ENCODE measurements at places on chromosomes 2 and 18.

GRCh38 chr18:66560094-66560493 is 43.8 kb downstream of the CDH19 start:
- DNase-seq, result no peak

DNA sequence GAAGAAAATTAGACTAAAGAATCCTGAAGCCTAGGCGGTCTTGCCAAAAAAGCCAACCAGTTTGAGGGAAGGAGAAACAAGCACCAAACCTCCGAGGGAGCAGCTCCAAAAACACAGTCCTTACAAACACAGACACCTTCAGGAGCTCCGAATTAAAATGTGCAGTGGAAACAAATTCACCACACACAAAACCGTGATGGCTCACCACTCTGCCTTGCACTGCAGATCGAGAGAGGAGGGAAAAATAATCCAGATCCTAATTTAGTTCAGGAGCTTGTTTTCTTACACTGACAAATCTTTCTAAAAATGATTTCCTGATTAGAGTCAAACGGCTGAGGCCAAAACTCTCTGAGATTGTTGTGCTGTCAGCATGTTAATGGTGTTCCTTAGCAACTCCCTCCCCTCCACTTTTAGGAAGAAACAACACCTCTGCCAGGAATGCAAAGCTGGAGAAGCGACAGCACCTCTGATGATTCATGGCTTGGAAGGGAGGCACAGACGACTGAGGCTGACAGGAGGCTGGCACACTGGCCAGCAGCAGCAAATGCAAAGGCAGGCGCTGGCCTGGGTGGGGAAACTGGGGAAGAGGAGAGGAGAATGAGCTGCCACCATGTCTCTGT is 249.4 kb upstream of the KLHL29 start:
- DNase-seq, result no peak

GRCh38 chr2:8545695-8546611 is 135.9 kb upstream of the ID2 start:
- no peak for DNase-seq

- no peak for DNase-seq
Observed at GRCh38 chr18:27413495-27414401, 228.6 kb upstream of the CHST9 start.

- no peak for DNase-seq
Observed at GRCh38 chr2:118061135-118061955, 26.9 kb upstream of the INSIG2 start.

DNA sequence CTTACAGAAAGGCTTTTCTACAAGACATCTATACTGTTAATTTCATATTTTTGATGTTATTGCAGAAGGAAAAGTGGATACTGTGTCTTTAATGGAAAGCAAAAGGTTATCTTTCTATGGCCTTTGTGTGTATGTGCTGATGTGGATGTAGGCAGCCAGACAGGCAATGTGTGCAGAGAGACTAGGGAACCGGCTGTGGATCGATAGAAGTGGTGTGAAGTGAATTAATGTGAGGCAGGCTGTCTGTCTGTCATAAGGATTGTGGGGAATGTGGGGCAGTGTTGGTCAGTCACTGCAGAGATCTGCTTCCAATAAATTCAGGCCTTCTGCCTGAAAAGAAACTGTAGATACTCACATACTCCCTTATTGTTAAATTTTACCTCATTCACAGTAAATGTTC is 156.7 kb downstream of the WDR7 start:
- no peak for DNase-seq

DNA sequence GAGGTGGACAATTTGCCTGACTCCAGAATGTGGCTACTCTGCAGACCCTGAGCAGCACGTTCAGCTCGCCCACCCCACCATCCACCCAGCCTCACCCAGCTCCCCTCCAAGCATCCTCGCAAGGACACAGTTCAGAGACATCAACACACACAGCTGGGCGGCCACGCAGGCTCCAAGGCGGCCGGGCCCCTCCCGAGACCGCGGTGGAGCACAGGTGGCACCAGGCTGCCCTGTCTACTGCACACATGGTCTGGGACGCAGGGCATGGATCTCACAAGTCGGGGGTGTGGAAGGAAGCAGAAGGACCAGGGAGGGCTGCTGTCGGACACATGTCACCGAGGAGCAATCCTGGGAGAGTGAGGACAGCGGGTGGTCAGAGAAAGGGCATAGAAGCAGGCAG is 36.2 kb downstream of the AQP12A start:
- no peak for DNase-seq

- no peak for DNase-seq
Observed at GRCh38 chr2:200618590-200619021, 32.8 kb downstream of the AOX1 start.

GRCh38 chr2:191625016-191625415 is 52.9 kb upstream of the NABP1 start:
- DNase-seq, result no peak

GRCh38 chr2:143431316-143431715 is 302.1 kb downstream of the ARHGAP15 start:
- no peak for DNase-seq

DNA sequence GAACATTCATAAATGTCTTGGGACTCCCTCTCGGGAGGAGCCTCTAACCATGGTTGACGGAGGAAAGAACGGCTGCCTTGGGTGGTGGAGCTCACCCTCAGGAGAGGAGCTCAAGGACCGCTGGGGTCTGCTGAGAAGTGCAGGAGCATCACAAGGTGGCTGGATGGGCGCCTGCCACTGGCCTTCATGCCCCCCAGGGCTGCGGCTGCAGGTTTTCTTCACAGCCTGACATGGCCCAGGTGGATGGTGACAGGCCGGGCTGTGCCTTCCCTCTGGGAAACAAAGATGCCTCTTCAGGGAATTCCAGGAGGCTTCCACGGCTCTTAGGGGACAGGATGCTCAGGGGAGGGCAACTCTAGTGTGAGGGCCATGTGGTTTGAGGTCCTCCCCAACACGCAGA is 119.5 kb upstream of the PXDN start:
- DNase-seq, result no peak

GRCh38 chr2:189558516-189559272 is 21.9 kb downstream of the SLC40A1 start:
- DNase-seq, result no peak

GRCh38 chr2:48414980-48415835 is 114.7 kb upstream of the STON1 start:
- DNase-seq, result no peak

- DNase-seq, result no peak
Observed at GRCh38 chr2:217787160-217787877, 215.5 kb downstream of the TNS1 start.

DNA sequence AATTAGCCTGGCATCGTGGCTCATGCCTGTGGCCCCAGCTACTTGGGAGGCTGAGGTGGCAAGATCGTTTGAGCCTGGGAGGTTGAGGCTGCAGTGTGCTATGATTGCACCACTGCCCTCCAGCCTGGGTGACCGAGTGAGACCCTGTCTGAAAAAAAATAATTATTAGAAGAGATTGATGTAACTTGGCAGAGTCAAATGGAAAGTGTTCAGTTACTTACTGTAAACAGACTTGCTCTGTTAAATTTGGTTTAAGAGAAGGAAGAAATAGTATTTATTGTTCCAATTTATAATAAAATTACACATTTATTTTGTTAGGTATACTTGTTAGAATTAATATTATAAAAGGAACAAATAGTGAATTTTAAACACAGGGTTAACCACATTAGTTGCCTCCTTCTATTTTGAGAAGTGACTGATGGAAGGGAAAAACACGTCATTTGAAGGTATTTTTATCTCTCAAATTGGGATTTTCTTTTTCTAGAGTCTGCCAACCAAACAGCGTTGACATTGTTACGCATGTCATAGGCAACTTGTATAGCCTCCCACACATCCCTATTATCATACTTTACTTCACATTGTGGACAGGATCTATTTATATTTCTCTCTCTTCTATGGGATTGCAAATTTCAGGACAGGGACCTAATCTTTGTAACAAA is 118.8 kb upstream of the B3GNT2 start:
- DNase-seq, result no peak

DNA sequence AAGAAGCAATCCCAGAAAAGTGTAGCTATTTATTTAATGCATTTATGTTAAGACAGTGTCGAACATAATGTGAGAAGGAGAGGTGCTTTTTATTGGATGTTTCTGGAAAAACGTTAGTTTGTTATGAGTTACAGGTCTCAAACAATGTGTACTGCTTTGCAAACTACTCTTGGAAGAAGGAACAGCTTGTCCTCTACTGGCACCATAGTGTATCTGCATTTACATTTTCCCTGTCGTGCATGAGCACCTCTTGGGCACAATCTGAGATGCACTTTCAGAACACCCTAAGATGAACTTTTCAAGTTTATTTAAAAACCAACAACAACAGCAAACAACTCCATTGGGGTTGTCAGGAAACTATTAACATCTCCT is 22.8 kb downstream of the CCNYL1 start:
- no peak for DNase-seq

DNA sequence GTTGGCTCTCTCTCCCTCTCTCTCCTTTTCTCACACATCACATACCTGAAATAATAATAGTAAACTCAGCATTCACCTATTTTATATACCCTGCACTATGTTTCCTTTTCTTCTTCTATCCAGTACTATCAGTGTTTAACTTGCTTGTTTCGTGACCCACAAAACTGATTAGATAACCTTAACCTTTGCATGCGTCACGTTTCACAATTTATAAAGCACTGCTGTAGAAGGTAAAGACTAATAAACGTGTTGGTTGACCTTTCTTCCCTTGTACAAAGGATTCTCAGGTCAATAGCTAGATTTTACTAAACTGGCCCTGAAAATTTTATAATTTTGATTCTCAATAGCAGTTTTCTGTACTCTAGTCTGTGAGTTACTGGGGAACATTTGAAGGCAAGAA is 791.7 kb downstream of the DPP10 start:
- no peak for DNase-seq

GRCh38 chr18:74378179-74378682 is 62.6 kb downstream of the C18orf63 start:
- DNase-seq, result no peak

- DNase-seq, result no peak
Observed at GRCh38 chr18:9364242-9364641, 29.7 kb downstream of the TWSG1 start.

DNA sequence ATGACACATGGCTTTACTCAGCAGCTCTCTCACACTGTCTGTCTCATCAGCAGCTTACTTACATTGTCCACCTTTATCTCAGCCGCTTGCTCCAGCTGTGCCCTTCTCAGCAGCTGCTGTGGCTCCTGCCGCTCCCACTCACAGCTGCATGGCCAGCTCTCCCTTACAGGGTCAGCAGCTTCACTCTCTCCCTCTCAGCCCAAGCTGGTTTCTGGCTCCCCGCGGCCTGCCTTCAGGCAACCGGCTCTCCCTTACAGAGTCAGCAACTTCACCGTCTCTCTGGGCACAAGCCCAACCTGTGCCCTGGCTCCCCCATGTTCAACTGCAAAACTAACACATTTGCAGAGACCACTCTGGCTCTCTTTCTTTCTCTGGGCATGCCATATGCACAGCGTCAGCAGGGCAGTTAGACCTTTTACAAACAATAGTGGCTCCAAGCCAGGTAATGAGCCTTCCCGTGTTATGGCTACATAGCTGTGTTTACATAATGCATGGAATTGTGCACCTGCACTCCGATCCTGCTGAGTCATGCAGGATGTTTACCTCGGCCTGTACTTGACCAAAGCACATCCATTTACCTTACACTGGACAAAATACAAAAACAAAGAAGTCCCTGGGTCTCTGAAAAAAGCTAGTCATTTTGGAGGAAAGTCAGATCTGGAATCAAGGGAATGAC is 167.3 kb downstream of the DOK6 start:
- DNase-seq, result no peak

DNA sequence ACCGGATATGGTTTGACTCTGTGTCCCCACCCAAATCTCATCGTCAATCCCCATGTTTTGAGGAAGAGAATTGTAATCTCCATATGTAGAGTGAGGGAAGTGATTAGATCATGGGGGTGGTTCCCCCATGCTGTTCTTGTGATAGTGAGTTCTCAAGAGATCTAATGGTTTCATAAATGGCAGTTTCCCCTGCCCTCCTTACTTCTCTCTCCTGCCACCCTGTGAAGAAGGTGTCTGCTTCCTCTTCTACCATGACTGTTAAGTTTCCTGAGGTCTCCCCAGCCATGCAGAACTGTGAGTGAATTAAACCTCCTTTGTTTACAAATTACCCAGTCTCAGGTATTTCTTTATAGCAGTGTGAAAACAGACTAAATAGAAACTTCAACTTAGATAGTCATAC is 69.5 kb downstream of the SESTD1 start:
- no peak for DNase-seq

- DNase-seq, result no peak
Observed at GRCh38 chr2:241391892-241392665, 36.0 kb downstream of the FARP2 start.

Measured in stimulated activated CD8-positive, alpha-beta memory T cell treated with anti-CD3 and anti-CD28 coated beads, Interleukin-4, amount 100 ng/mL, for 4 hours (primary cell).